Osteocyte (in vitro differentiated cells): ENCODE measurements at places on chromosomes 4 and X. TPM values are rescaled to one million over a fixed set of nuclear protein-coding genes. Genes with fewer than 3 reads are reported as not detected.
A peak's percentile ranks its signal among the peaks of the same experiment; 100 is the strongest.

DNA sequence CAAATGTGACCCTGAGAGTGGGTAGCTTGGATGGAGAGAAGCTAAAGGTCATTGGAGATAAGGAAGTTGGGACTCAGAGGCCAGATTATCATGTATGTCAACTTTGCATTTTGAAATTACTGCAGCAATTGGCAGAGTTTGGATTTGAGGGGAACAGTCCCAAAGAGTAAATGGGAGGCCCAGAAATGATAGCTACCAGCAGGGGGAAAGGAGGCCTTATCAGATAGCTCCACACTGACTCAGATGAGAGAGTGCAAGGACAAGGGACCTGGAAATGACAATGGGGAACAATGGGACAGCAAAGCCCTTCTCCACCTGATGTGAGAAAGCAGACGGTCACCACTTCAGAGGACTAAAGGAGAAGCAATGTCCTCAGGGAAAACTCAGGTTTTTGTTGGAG is 201.5 kb upstream of the JADE1 start:
- no peaks in the 10 kb centered on the region for H3K36me3 ChIP-seq
- H3K27me3 ChIP-seq = no peaks in the 10 kb centered on the region
- no peak overlapping the region for H3K4me3 ChIP-seq
- peaks cover 10% of the 10 kb centered on the region for H3K4me1 ChIP-seq
- no peak overlapping the region for H3K27ac ChIP-seq

GRCh38 chr4:26525136-26525770 is 35.0 kb upstream of the CCKAR start:
- H3K27me3 ChIP-seq = peaks cover 3% of the 10 kb centered on the region
- no peaks in the 10 kb centered on the region for H3K4me1 ChIP-seq
- no peak overlapping the region for H3K4me3 ChIP-seq
- DNase-seq = no peak

- no peak for DNase-seq
- no peak overlapping the region for H3K4me3 ChIP-seq
- peaks cover 7% of the 10 kb centered on the region for H3K4me1 ChIP-seq
- peaks cover 2% of the 10 kb centered on the region for H3K36me3 ChIP-seq
- H3K27me3 ChIP-seq = no peaks in the 10 kb centered on the region
- no peak overlapping the region for H3K27ac ChIP-seq
Measured at GRCh38 chr4:82715731-82716617, 82.6 kb downstream of the SCD5 start.

- H3K4me3 ChIP-seq = no peak overlapping the region
- peak; percentile 77 for DNase-seq
- no peaks in the 10 kb centered on the region for H3K36me3 ChIP-seq
- H3K27ac ChIP-seq = no peak overlapping the region
- no peaks in the 10 kb centered on the region for H3K27me3 ChIP-seq
Measured at GRCh38 chrX:57266871-57267270, 19.6 kb upstream of the FAAH2 start.

The TRPC5OS gene
- total RNA-seq = not detected in 2 replicates
